ENCODE measurements at places on chromosomes 11 and 22.
A peak's percentile ranks its signal among the peaks of the same experiment; 100 is the strongest.

DNA sequence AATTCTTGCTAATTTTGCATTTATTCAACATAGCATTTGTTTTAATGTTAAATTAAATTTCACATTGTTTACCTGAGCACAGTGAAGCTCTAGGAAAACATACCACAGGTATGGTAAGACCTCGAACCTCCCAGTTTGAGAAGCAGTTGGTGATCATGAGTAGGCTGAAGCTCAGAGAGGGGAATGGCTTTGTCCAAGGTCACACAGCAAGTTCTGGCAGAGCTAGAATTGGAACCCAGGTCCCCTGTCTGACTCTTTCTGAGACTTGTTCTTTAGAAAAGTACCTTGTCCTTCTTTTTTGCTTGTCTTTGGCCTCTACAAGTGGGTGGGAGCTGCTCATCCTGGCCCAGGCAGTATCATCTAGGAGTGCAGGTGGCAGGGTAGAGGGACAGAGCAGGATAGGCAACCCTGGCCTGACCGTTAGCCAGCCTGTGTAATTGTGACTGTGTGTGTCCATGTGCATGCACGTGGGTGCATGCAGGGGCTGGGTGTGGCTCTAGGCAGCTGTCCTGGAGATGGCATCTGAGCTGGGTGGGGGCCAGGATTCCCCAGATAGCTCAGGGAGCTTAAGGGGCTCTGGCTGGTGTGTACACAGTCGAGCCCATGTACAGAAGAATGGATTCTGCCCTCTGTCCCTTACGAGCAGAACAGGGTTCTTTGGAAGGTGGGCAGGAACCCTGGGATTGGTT, 21.6 kb downstream of the PHLDB1 start:
- DNase-seq: no peak

- DNase-seq: no peak
Observed at GRCh38 chr11:62962391-62962790, 22.4 kb downstream of the SLC22A6 start.

GRCh38 chr22:38144025-38144405, 33.5 kb upstream of the BAIAP2L2 start:
- peak; percentile 38 for DNase-seq

DNA sequence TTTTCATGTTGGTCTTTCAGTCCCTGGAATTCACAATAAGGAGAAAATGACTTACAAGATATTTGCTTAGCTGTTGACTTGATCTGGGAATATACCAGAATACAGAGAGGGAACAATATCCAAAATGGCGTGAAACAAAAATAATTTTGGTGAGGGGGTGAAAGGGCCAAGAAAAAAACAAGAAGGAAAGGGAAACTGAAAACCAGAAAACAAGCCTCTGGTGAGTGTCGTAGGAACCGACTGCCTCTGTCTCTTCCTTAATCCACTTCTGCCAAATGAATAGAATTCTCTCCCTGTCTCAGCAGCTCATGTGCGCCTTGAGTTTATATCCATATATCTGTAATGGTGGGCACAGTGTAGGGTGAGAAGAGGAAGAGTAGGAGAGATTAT, 367.6 kb downstream of the ETS1 start:
- DNase-seq: no peak

- DNase-seq: no peak
Observed at GRCh38 chr11:32307913-32308312, 127.4 kb downstream of the WT1 start.

DNA sequence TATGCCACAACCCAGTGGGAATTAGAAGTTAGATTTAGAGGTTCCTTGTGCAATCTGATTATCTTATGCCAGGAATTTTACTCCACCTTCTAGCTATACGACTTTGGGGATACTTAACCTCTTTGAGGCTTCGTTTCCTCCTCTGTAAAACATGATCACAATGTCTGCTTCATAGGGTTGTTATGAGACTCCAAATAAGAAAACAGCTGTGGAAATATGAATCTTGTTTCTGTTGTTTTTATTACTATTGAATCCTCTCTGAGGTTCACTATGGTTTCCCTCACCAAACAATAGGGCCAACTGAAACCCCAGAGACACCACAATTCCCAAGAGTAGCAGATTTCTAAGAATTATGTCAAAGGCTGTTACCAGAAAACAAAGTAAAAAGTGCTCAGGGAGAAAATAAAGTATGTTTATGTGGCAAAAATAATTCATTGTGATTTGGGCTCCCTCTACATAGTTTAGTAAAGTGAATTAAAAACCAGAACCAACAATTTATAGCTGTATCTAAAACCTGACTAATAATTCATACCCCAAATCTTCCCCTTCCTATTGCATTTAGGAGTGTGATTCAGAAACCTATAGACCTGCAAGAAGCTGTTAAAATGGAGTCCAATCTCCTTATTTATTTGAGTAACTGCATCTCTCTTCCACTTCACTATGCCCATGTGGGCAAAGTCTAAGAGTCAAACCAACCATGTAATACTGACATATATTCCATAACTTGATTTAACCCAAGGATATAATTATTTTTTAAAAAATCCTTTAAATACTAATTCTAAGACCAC, 38.4 kb downstream of the AMBRA1 start:
- DNase-seq: no peak

DNA sequence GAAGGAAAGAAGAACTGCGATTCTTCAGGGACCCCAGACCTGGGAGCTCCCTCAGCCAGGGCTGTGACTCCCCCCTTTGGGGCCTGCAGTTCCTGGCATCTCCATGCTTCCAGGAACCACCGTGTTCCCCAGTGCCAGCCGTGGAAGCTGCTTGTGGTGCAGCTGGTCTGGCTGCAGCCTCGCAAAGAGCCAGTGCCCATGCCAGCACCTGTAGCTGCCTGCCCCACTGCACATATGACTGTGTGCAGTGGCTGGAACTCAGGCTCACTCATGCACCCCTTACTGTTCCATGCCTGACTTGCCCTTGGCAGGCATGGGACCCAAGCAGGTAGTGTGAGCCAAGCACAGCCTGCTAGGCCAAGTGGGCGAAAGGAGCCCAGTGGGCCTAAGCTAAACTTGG, 401.3 kb downstream of the LRRC4C start:
- no peak for DNase-seq

- no peak for DNase-seq
Observed at GRCh38 chr11:120184946-120185705, 25.7 kb upstream of the OAF start.

GRCh38 chr22:38292694-38293093, 19.9 kb upstream of the TMEM184B start:
- DNase-seq: no peak

DNA sequence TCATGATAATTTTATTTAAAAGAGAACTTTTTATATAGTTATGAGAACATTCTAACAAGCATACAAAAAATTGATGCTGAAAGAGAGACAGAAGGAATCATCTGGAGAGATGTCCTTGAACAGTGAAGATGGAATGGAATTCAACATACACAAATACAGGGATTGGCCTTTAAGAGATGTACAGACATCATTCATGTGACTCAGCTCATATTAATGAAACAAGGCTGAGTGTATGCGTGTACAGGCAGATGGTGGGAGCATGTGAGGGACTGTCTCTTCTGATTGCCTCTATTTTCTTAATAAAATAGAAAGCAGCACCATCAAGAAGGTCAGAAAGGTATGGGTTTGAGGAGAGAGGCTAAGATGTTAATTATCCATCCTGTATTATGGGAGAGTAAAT, 793.3 kb downstream of the CNTN5 start:
- no peak for DNase-seq

- DNase-seq: no peak
Observed at GRCh38 chr11:131422496-131422895, 52.1 kb downstream of the NTM start.

GRCh38 chr11:57641011-57641807, 8.5 kb downstream of the YPEL4 start:
- peak; percentile 71 for DNase-seq

DNA sequence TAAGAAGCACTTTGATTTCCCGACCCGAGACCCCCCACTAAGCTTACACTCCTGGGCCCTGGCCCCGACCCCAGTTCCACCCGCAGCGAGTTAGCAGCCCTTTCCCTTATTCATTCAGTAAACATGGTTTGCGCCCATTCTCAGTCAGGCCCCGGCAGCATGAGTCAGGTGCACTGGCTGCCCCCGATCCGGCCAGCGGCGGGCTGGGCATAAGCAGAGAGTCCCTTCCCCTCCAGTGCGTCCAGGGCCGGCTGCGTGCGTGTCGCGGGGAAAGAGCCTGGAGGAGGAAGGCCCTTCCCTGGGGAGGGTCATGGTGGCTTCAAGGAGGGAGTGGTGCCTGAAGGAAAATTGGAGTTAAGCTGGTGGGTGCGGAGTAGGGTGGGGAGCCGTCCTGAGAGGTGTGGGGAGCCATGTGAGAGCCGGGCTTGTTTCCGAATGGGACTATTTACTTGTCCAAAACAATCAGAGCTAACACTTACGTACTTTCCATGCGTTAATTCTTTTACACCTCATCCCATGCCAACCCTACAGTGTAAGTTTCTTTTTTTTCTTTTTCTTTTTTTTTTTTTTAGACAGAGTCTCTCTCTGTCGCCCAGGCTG, 657 bp downstream of the IGHMBP2 start:
- peak; percentile 51 for DNase-seq

- no peak for DNase-seq
Observed at GRCh38 chr11:117772360-117772759, 24.7 kb downstream of the DSCAML1 start.

GRCh38 chr22:24507716-24508115, 12.6 kb downstream of the UPB1 start:
- DNase-seq: peak; percentile 92

All from GM23338 (cell line).